NCI-H1694 (cell line): ENCODE measurements at places on chromosomes 7 and 10.

DNA sequence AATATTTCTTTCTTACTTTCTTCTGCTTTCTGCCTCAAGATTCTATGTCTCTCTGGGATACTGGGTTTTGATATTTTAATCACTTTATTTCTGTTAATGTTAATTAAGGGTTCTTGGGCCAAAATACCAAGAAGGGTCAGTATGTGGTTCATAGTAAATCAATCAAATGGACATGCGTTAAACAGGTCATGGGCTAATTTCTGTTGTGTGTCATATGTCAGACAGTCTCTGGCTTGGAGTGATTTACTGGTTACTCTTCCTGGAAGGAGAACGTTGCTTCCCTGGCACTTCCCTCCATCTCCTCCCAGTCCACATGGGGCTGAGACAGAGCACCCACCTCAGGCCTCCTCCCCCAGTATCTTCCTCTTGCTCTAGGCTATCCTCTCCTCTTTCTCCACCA, 489.1 kb downstream of the SUGCT start:
- no peak for DNase-seq

DNA sequence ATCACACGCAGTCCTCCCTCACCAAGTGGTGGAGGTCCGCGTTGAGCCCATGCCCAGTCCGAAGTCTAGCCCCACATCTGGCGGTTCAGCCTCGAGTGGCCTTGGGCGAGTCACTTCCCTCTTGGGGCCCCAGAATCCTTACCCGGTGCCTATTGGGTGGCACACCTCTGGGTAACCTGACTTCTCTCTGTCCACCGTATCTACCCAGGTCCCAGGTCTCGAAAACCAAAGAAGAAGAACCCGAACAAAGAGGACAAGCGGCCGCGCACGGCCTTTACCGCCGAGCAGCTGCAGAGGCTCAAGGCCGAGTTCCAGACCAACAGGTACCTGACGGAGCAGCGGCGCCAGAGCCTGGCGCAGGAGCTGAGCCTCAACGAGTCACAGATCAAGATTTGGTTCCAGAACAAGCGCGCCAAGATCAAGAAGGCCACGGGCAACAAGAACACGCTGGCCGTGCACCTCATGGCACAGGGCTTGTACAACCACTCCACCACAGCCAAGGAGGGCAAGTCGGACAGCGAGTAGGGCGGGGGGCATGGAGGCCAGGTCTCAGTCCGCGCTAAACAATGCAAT, 4.3 kb downstream of the EN2 start:
- DNase-seq = no peak

DNA sequence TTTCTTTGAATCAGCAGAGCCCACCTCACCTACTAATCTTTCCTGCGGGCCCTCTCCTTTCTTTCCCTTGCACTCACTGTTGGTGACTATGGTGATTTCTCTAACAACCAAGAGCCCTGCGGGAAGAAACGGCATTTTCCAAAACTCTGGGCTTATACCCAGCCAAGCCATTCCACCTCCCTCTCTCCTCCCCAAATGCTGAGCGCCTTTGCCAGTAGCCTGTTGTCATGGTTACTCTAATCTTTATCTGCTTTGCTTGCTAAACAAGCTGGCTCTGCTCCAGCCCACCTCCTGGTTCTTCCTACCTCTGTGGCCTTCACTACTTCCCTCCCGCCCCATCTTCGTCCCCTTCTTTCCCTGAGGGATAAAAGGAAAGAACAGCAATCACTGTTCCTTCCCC, 86.7 kb downstream of the DGKI start:
- DNase-seq = no peak

- DNase-seq = no peak
Observed at GRCh38 chr10:26855186-26855585, 5.6 kb downstream of the ABI1 start.

GRCh38 chr7:90078921-90079320, 75.3 kb upstream of the STEAP1 start:
- DNase-seq = no peak

- no peak for DNase-seq
Observed at GRCh38 chr10:48934672-48935501, 4.8 kb downstream of the LRRC18 start.

DNA sequence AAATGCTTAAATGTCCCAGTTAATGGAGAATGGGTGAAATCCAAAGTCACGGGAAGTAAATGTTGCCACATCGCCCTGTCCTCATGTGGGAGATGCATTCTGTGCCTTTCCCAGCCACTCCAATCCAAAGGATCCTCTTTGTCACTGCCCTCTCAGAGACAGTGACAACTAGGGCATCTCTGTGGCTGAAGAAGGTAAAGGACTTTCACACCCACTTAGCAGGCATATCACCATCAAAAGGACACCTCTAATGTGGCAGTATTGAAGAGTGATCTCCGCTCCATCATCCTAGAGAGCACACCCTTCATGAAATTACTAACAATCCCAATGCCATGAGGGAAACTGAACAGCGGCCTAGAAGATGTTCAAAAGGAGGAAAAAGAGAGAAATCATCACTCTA, 13.6 kb downstream of the ATXN7L1 start:
- no peak for DNase-seq

- peak; percentile 23 for DNase-seq
Observed at GRCh38 chr10:109773288-109774120, 149.8 kb downstream of the XPNPEP1 start.

- DNase-seq = peak; percentile 61
Observed at GRCh38 chr10:86968271-86968993, at the start of gene ADIRF. Gene ADIRF, plus strand, starts transcription at chr10:86968482. Its CDS starts 63 bp downstream, at chr10:86968545.
